Motor neuron (in vitro differentiated cells): ENCODE measurements at places on chromosomes 1 and 21.

GRCh38 chr1:82116105-82116504 is 315.4 kb downstream of the ADGRL2 start:
- no peak for ATAC-seq

DNA sequence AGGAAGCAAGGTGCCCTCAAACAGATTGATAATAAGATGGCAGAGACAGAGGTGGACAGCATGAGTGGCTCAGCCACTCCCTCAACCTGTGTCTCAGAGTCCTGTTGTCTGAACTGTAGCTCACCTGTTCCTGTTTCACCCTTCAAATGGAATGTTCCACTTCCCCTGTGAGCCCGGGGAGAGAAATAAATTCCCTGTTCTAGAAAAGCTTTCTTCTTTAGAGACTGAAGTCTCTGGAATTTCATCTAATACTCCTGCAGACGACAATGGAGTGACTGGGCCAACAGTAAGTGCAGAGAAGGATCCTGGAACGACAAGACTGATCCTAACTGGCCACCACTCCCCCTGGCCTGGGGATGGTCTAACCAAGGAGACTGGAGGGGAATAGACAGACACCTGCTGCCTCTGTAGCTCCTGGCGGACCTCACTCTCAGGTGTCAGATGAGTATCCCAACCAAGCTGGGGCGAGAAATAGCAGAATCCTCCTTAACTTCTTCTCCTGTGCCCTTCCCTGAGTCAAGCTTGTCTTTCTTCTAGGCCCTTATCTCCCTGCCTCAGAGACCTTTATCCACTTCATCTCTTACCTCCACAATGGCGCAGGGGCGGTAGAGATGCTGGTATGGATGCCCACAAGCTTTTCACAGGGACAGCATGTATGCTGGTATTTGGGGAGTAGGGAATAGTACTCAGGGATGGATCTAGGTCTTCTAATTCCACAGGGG is 45.4 kb downstream of the PLEKHA6 start:
- ATAC-seq, result no peak

DNA sequence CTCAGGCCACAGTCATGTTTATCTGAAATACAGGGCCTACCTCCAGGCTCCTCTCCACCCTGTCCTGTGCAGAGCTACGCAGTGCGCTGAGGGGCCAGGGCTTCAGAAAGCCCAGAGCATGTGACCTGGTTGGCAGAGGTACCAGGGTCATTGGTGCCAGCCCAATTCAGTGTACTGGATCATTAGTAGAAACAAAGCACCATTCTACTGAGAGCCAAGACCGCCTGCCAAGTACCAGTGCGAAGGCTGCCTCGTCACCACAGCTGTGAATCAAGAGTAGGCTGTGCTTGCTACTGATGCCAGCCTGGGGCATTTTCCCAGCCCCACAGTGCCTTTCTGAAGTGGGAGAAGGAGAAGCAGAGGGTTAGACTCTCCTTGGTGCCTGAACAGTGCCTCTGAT is 59.8 kb downstream of the CAPN9 start:
- no peak for ATAC-seq

- ATAC-seq, result no peak
These were observed 9.4 kb upstream of the NHLH1 start for GRCh38 chr1:160357286-160358002.

DNA sequence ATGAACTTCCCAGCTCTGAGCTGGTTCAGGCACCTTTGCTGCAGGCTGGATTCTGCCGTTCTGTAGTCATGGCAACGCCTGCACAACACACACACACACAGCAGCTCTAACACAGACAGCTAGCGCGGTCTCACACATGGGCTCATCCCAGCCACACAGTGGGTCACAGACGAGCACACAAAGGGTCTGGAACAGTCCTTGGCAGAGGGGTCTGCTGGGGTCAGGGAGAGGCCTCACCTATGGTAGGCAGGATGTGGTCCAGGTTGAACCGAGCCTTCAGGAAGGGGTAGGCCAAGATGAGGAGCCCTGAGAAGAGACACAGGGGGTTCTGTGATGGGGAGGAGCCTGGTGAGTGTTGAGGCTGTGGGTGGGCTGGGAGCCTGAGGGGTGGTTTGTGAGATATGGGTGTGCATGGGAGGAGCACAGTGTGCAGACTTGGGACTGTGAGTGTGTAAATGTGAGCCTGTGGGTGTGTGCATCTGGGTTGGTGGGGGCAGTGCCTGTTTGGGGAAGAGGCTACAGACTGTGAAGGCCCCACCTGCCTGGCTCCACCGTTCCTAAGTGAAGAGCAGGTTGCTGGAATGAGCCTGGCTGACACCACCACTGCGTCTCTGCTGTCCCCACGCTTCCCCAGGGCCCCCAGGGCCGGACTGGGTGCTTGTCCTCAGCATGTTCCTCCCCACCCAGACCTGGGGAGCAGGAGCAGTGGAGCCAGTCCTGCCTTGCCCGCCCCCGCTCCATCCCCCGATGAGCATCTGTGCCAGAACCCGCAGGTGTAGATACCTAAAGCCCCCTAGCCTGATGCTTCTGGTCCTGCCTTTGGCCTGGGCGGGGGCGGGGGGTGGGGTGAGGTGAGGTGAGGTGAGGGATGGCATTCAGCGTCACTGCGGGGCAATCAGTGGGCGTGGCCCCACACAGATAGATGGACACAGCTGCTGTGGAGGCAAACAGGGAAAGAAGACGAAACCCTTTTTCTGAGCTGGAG is 1.5 kb downstream of the KNCN start:
- peak; percentile 87 for ATAC-seq

DNA sequence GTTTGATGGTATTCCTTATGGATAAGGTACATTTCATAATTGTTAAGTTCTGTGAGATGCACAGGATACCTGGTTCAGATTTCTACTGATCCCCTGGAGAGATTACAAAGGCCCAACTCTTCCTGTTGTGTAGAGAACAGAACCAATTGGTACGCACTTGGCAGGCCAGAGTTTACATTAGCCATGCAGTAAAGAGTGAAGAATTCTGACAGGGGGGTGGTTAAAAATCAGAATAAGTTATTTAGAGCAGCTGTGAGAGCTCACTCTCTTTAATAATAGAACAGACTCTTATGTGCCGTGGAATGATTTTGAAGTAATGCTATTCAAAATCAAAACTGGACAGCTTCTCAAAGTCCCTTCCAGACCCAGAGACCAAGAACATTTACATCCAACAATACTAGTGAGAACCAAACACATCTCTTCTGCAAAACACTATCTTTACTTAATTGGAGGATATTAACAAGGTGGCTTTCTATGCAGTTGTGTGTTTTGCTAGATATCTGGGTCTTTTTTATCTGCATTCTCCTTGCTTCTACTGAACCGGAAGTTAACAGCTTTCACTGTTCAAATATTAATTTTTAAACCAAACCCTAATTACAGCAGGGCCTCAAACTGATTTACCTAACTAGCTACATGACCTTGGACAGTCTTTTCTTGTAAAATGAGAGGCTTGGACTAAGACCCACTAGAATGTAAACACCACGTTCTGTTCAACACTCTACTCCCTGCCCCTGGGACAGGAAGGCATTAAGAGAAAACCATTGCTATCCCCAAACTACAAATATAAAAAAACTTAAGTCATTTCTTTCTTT is 4.0 kb downstream of the USP24 start:
- no peak for ATAC-seq

- no peak for ATAC-seq
These were observed 45.8 kb upstream of the TTC34 start for GRCh38 chr1:2847086-2847985.

DNA sequence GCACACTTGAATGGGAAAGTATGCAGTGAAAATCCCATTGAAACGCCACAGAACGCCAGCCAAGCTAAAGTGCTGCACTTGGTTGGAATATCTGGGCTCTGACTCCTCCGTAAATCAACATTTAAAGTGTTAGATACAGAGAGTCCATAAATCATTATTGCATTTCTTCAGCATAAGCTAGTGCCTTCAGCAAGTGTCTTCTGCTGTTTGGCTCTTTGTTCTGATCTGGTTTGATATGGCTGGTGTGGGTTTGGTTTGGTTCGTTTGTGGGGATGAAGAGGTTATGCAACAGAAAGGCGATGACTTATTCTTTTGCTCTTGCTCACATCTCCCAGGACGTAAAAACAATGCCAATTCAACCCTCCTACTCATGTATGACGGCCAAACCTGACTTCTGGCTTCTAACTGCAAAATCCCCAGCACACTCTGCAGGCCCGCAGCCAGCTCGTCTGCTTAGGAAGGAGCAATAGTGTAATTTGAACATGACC is 121.8 kb upstream of the ERG start:
- ATAC-seq, result peak; percentile 40

DNA sequence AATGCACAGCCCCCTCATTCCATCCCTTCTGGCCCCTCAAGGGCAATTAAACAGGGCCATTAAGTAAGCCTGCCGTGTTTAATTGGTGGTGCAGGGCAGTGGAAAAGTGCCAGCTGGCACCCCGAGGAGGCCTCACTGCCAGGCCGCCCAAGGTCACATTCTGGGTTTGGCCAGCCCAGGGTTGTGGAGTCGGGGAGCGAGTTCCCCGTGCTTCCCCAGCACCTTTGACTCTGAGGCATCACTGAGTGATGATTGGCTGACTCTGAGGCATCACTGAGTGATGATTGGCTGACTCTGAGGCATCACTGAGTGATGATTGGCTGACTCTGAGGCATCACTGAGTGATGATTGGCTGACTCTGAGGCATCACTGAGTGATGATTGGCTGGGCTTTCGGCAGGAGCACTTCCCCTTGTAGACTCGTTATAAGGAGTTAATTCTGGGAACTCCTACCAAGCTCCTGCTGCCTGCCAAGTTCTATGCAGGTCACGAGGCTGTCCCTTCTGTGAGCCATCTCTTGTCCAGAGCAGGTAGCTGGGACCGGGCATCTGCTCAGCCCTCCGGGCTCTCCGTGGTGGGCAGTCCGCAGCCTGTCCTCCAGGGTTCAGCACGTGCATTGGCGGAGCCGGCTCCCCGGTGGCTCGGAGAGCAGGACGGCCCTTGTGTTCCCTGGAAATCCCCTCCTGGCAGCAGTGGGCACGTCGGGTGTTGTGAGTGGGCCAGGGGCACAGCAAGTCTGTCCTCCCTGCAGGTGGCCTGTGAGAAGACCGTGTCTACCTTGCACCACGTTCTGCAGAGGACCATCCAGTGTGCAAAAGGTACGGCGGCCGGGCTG is 20.9 kb downstream of the CSTB start:
- no peak for ATAC-seq

DNA sequence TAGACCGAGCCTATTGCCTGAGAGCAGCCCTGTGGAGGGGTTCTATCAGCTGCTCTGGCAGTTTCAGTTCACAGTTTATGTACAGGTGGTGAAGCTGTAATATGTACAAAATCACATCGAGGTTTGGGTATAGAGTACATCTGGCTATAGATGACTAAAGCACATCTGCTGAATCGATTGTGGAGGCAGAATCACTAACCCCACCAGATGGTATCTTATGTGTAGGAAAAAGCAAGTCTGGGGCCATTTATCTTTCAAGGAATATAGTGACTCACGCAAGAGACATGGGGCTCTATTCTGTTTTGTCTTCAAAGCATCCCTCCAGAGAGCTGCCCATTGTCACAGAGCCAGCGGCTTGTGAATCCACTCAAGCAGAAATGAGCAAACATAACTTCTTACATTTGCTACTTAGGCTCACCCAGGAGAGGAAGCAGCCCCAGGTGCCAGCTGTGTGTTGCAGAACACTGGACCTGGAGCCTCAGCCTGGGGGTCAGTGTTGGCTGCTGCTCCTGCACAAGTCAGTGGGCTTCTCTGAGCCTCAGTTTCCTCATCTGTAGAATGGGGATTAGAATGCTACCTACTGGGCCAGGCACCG is 21.3 kb downstream of the MIIP start:
- ATAC-seq, result peak; percentile 60

- ATAC-seq, result no peak
These were observed 3.2 kb downstream of the NIT1 start for GRCh38 chr1:161121042-161121650.

GRCh38 chr1:183732236-183732880 is 72.6 kb upstream of the RGL1 start:
- ATAC-seq, result no peak

DNA sequence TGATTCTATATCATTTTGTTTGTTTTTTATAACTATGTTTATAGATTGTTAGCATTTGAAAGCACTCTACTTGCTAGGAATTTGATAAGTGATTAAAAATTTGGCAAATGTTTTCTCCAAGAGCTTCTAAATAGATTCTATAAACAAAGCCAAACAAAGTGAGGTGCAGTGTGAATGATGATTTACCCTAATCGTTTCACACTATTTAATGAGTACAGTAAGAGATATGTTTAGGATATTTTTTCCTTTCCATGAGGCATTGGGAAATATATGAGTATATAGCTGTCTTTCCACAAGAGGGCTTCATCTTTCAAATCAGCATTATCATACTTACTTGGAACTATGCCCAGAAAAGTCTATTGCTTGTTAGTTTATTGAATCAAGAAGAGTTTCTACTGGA is 277.0 kb upstream of the BRINP3 start:
- no peak for ATAC-seq

DNA sequence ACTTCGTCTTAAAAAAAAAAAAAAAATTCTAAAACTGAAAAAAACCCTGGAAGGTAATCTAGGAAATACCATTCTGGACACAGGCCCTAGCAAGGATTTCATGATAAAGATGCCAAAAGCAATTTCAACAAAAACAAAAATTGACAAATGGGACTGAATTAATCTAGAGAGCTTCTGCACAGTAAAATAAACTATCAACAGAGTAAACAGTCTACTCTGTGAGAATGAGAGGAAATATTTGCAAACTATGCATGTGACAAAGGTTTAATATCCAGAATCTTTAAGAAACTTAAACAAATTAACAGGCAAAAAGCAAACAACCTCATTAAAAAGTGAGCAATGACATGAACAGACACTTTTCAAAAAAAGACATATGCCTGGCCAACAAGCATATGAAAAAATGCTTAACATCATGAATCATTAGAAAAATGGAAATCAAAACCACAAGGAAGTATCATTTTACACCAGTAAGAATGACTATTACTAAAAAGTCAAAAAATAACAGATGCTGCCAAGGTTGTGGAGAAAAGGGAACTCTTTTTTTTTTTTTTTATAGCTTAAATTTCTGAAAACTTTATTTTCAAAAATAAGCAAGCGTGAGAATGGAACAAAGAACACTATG is 29.4 kb upstream of the RNPC3 start:
- ATAC-seq, result no peak

- ATAC-seq, result no peak
These were observed 14.4 kb downstream of the SOX13 start for GRCh38 chr1:204087181-204087892.

GRCh38 chr1:168234846-168235547 is 9.2 kb downstream of the SFT2D2 start:
- peak; percentile 89 for ATAC-seq

- ATAC-seq, result no peak
These were observed 17.9 kb upstream of the ZNF281 start for GRCh38 chr1:200427744-200428143.

GRCh38 chr1:6358757-6359201 is 34.8 kb downstream of the ACOT7 start:
- peak; percentile 59 for ATAC-seq

DNA sequence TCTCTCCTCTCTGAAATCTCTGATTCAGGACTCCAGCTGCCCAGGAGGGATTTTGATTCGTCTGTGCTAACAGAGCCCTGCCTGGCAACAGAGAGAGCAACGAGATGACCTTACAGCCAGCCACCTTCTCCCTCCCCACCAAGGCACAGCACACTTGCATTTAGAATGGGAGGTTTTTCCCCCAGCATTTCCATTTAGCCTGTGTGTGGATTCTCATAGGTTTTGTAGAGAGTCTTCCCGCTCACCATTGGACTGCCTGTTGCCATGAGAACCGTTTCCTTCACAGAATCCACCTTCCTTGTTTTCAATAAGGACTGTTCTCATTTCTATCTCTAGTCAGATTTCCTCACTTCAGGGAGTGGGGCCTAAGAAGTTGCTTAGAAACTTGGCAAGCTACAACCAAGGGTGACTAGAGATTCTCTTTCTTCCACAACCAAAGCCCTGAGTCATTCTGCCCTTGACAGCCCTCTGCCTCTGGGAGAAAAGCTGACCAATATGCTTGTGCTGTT is 5.8 kb upstream of the IKBKE start:
- peak; percentile 88 for ATAC-seq
